ENCODE measurements at places on chromosomes 6 and 20.

DNA sequence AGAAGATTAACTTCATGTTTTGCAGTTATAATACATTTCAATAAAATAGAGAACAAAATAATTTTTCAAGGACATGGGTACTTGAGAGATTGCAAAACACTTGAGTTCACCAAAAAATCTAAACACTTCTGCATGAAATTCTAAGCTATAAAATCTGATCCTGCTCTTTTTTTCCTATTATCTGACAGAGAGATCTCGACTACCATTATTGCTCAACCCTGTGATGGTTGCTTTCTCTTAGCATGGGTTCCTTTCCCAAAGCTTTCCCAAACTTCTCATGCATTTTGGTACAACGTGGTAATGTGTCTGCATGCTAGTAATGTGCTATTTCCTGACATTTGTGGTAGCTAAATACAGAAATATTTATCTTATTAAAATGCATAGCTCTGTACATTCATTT lies 1243.1 kb upstream of the ADGRB3 start:
- DNase-seq, result no peak

DNA sequence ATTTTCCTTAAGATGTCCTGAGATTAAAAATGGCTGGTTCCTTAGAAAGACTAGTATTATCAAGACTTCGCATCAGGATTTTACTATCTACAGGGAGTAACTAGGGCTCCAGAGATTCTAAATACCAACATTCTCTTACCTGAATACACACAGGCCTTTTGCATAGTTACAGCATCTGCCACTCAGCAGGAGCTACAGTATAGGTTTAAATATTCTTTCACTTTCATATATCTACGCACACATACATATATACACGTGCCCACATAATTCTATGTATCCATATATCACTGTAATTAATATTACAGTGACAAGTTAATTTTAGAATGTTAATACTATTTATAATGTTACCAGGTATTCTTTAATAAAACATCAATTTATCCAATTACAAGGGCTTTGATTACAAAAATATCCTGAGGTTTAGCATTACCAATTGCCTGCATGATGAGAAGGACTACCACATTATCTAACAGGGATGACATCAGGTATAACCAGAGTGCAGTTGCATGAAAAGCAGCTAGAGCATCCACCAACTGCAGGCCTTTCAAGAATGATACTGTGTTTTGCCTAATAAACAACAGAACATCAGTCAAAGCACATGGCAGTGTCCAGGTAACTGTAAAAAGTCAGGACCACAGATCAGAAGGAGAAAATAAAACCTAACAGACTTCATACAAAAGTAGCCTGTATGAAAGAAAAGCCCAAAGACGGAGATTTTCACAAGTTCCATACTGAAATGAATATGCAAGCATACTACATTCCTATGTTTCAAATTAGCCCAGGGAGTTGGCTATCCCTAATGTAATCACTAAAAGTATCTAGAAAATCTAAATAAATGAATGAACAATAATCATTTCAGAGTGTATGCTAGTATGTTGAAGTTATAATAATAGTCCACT lies 268.7 kb downstream of the PTPRK start:
- no peak for DNase-seq

DNA sequence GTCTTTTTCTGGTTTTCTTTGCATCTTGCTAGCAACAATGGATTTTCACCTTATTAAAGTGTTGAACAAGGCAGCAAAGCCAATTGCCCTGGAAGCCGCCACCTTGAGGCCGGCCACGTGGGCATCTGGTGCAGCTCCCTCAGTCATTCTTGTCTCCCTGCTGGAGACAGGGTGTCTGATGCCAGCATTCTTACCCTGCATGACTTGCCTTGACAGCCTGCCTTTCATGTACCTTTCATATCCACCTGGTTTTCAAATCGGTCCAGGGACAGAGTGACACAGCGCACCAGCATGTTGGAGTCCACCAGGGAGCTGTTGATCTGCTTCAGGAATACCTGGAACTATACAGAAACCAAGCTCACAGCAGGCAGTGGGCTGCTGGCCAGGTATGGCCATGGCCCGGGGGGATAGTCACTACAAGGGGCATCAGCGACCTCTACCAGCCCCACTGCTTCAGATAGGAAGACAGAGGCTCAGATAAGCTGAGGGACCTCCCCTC lies 49.8 kb downstream of the MYH7B start:
- no peak for DNase-seq

DNA sequence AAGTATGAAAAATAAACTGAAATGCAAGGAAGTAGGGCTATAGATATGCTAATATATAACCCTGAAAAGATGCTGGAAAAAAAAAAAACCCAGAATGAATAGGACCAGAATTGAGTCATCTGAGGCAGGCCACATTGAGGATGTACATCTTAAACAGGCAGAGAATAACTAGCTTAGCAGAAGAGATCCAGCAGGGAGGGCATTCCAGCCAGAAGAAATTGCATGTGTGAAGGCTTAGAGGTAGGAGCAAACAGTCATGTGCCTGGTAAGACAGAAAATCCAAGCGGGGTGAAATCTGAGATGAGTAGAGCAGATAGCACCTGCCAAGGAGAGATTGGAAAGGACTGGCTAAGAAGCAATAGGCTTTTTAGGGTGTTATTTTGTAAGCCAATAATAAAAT lies 2.6 kb downstream of the COL19A1 start:
- DNase-seq, result no peak

DNA sequence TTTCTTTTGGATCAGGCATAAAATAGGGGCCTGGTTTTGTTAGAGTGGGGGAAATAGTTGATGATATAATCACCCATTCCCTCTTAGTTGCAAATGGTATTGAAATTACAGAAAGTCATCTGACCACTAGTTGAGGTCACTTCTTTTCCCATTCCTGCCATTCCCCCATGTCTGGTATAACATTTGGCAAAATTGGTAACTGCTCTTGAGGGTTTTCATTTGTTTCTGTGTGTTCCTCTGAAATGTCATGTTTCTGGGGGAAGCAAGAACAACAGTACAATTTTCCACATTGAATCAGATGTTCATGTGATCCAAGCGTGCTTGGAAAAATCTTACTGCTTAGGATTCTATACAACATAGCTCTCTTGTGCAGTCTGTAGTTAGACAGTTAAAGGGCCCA lies 7.3 kb downstream of the AIG1 start:
- DNase-seq, result no peak

- DNase-seq, result no peak
Observed at GRCh38 chr6:37524025-37524969, 24.6 kb upstream of the CCDC167 start.

GRCh38 chr20:3470208-3470626 lies 601 bp upstream of the ATRN start:
- DNase-seq, result no peak

DNA sequence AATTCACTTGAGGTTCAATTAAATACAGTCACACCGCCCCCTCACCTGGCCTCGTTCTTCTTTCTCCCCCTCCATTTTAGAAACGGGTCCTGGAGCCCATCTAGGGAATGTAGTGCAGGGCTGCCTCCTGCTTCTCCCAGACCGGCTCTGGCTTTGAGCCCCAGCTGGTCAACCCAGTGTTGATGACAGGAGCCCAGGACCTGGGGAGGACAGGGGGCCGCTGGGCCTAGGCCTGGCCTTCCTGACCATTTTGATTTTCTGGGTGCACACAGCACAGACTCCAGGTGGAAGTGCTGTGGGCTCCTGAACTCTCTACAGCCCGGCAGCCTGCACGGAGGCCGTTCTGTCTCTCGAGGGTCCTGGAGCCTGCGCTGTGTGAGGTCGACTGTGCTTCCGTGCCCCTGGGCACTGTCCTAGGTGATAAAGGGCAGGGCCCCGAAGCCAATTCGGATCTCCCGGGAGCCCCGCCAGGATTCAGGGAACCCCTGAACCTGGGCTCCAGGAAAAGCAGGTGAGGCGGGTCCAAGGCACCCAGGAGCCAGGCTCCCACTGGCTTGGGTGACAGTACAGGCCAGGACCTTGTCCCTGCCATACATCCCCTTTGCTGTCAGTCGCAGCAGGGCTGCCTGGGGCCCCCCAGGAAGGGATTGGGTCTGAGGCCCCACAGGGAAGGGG lies 23.3 kb downstream of the NPEPL1 start:
- DNase-seq, result no peak

- no peak for DNase-seq
Observed at GRCh38 chr20:22496817-22497216, 87.6 kb downstream of the FOXA2 start.

GRCh38 chr6:26362836-26363220 lies 2.2 kb upstream of the BTN3A2 start:
- no peak for DNase-seq

DNA sequence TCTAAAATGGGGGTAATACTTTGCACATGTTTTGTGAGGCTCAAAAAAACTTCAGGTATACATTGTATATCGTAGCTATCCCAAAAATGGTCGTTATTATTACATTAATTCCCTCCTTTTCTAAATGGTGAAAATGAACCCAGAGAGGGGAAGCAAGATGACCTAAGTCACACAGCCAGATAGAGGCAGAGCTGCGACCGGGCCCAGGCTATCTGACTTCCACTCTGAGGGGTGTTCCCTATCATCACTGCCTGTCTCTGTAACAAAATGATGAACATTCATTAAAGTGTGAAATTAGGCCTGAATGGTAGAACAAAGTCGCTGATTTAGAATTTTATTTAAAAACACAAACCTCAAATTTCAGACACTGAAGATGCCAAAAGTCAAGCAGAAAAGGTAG lies 29.1 kb upstream of the RIMS4 start:
- DNase-seq, result no peak

DNA sequence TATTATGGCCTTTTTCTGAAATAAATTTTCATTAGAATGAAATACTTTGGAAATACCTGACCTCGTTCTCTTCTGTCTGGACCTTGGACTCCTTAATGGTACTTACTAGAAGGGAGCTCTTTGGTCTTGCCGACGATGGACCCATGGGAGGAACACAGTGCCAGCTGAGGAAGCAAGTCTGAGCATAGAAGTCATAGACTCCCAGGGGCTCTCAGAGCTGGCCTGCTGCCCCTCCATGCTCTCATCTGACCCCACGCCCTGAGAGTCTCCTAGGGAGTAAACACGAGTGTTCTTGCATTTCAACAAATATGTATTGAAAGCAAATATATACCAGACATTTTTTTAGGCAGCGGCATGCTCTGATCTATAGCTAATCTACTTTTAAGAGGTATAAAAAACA lies 87.8 kb downstream of the PLEKHG1 start:
- no peak for DNase-seq

DNA sequence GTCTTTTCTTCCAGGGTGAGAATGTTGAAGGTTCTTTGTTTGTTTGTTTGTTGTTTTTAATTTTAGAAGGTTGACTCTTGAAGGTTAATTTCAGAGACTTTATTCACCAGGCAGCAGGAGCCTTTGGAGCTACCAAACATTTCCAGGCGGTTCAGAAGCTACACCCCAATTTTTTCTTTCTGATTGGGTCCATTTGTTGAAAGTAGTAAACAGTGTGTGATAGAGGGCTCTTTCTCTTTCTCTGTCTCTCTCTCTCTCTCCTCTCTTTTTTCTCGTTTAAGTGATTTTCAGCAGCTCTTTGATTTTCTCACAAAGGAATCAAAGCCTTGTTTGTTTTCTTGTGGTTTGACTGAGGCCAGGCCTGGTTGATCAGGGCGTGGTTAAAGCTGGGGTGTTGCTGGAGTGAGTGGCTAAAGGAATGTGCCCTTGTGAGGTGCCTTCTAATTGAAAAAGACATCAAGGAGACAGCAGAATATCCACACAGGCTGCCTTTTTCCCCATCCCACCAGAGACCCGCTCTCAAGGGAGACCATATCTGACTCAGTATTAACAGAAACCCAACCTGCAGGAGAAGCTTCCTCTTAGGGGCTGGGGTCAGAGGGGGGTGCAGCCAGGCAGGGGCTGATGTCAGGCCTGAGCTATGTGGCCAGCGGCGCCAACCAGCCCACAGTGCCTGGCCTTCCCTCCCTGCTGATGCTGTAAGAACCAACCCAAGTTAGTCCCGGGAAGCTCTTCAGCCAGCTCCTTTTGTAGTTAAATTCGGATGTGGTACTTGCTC lies 40.4 kb upstream of the NAA20 start:
- no peak for DNase-seq

GRCh38 chr20:61052776-61053442 lies 199.2 kb upstream of the CDH4 start:
- no peak for DNase-seq

DNA sequence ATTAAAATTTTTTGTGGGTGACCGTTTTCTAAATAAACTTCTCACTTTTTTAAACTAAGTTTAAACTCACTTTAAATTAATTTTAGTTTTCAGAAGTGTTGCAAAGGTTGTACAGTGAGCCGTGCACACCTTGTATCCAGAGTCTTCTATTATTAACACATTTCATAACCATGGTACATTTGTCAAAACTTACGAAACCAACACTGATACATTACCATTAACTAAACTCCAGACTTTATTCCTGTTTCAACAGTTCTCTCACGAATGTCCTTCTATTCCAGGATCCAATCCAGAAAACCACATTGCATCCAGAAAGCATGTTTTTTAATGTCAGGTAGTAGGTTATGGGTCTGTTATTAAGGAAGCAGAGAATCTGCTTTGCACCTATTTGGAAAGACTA lies 319.9 kb downstream of the CBLN4 start:
- DNase-seq, result no peak

- no peak for DNase-seq
Observed at GRCh38 chr6:103313432-103313831, 1546.3 kb downstream of the HACE1 start.

DNA sequence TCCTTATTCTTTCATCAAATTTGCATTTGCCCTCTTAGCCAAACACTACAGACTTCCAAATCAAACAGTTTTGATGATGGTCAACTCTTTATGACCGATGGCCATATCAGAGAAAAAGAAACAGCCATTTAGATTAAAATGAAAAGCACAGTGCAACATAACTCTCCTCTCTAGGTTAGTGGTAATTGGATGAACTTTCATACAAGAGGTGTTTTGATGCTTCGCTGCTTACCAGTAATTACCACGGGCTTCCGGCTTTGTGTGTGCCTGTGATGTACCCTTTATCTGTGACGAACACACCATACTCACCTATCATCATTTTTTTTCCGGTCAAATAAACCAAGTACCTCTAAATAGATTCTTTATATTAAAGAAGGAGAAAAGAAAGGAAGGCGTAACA lies 181.8 kb downstream of the FOXA2 start:
- no peak for DNase-seq

DNA sequence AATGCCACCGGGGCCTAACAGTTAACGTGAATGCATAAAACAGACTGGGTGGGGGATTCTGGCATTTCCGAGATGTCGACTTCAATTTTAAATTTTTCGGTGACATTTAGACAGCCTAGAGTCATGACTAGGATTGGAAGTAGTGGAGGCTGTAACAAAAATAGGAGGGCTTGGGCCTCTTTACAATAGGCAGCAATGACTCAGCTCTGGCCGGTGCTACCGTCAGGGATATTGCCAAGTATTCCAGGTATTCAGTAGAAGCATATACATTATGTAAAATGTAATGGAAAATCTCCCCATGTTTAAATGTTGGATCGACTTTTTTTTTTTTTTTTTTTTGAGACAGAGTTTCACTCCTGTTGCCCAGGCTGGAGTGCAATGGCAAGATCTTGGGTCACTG lies 136.2 kb upstream of the STMND1 start:
- DNase-seq, result no peak

- no peak for DNase-seq
Observed at GRCh38 chr6:44740566-44741120, 353.1 kb downstream of the CDC5L start.
